ENCODE measurements at places on chromosomes 5 and 9.

DNA sequence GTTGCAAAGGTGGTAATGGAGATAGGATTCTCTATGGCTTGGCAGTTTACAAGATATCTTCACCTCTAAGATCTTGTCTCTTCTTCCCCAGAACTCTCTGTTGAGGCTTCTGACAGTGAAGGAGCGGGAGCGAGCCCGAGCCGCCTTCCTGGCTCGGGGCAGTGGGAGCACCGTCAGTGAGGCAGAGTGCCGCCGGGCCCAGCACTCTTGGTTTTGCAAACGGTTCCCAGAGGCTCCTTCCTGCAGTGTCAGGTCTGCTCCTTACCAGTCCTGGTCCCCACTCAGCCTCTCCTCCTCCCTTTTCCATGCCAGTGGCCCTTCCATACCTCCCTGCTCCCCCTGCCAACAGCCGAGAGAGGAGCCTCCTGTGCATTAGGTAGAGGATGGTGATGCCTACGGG lies 12.6 kb upstream of the DNAJB5 start:
- DNase-seq: no peak

DNA sequence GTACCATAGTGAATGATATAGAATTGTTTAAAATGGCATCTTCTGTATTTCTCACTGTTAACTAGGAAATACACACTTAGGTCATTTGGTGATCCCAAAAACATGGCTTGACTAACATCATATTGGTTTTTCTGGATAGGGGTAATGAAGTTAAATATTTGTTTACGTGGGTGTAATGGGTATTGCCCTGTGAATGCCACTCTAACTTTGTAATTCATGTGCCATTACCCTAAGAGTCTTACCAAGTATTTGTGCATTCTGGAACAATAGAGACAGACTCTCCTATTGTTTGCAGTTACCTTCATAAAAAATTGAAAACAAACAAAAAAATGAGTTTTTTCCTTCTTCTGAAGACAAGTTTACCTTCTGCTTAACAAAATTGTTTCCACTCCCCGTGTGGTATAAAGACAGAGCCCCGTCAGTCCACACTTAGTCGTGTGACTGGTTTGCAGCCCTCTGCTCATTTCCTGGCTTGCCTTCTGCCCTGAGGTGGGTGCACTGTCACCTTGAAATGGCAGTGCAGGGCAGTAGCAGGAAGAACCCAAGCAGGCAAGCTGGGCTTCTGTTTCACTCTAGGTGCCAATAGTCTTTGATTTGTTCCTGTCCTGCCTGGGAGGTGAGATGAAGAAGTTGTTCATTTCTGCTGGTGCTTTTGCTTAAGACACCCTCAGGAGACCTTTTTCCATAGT lies 9.6 kb upstream of the CATSPER3 start:
- no peak for DNase-seq

GRCh38 chr5:136197462-136198142 lies 4.6 kb upstream of the SMIM32 start:
- DNase-seq: no peak

- DNase-seq: no peak
Observed at GRCh38 chr9:87062746-87063145, 115.4 kb upstream of the GAS1 start.

DNA sequence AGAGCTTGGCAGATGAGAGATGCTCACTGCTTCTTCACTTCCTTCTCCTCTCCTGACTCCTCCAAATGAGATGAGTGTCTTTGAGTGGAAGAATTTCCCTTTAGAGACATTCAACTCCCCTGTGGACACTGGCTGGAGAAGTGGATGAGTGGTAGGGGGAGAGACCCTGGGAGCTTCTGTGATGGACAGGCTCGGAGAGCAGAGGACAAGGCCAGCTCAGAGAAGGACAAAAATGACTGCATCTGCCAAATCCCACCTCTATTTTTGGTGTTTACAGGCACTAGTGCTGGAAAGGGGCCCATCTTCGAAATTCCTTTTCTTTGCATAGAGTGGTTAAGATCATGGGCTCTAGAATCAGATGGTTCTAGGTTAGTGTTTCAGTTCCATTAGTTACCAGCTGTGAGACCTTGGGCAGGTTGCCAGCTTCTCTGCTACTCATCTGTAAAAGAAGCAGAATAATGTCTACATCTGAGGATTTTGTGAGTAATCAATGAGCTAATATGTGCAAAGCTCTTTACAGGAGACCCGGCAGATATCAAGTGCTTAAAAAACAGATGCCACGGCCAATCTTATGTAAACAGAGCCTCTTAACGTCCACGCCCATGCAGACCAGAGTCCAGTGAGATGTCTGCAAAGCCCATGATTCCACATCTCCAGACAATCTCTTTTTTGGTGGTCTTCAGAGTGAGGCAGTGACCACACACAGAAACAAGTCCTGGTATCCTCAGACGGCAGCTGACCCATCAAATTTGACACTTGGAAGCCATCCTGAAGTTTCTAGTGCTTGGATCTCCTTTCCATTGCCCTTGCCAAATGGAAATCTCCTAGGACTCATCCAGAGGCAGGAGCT lies 13.6 kb upstream of the COL27A1 start:
- DNase-seq: peak; percentile 23

GRCh38 chr5:133605323-133605722 lies 7.0 kb downstream of the FSTL4 start:
- DNase-seq: no peak

- DNase-seq: peak; percentile 36
Observed at GRCh38 chr5:14775857-14776256, 95.7 kb downstream of the ANKH start.

- no peak for DNase-seq
Observed at GRCh38 chr5:54234304-54234933, 76.0 kb downstream of the ARL15 start.

DNA sequence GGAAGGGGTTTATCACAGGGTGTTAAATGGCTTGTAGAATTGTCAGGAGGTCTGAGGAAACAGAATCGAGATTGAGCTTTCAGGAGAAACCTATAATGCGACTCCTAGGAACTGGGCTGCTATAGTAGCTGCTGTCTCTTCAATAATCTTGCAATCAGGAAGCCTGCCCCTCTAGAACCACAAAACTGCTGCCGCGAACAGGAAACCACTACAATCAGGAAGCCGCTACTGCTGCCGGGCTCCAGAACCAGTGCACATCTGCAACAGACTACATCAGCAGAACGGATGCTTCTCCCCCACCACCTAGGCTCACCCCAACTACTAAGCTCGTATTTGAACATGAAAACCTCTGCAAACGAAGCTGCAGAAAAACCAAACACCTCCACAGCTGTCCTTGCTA lies 31.6 kb downstream of the TNFSF8 start:
- DNase-seq: no peak

- DNase-seq: no peak
Observed at GRCh38 chr5:181189962-181190710, 14.9 kb downstream of the TRIM7 start.

DNA sequence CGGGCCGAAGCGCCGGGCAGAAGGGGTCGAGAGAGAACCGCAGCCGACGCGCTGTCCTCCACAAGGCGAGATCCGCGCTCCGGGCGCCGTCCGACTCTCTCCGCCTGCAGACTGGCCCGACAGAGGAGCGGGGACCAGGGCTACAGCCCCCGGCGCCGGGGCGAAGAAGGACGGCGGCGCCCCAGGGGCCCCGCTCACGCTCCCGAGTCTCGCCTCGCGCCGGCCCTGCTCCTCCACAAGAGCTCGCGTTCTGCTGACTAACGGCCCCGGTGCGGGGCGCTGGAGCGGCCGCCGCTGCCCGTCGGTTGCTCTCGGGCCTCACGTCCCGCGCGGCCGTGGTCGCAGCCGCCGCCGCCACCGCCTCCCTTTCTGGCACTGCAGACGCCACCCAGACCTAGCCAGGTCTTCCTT lies 338 bp downstream of the ABHD17B start:
- no peak for DNase-seq

DNA sequence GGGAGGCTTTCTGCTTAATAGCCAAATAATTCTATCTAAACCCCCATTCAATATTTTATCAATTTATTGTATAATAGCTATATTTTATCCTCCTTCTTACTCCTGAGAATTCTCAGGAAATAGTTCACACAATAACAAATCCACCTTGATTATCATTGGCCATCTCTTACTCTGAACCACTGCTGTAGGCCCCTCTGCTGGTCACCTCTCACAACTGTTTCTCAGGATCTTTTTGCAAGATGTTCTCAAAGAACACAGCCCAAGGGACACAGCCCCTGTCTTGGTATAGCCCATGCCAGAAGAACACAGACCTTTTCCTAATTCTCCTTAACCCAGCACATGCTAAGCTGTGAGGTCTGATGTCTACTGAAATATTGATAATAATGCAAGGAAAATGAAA lies 74.9 kb upstream of the HTR4 start:
- DNase-seq: no peak

DNA sequence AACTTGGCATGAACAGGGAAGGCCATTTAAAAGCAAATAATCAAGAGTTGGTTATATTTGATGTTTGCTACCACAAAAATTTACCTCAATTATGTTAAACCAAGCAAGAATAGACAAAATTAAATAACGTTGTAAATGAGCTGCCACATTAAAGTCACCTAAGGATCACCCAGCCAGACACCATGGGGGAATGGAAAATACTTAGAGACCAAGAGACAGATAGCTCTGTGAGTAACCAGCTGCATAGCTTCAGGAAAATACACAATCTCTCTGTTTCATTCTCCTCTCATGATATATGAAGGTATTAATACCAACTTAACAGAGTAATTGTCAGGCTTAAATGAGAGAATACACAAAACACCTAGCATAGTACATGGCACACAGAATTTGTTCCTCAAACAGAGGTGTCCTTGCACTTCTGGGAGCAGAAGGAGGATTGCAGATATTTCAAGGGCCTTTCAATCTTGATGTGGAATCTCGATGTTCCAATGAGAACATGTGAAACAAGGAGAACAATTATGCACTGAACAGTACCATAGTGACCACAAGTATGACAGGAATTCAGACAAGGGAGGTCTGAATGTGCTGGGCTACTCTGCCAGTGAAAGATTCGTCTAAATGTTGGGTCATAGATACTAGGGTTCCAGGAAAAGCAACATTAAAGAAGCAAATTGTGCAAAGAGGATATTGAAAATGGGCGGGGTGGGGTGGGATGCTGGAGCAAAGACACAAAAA lies 18.6 kb downstream of the JAKMIP2 start:
- DNase-seq: peak; percentile 1

GRCh38 chr5:116231288-116231687 lies 146.5 kb downstream of the COMMD10 start:
- no peak for DNase-seq

GRCh38 chr5:28165096-28165495 lies 1126.7 kb upstream of the CDH9 start:
- no peak for DNase-seq

- DNase-seq: no peak
Observed at GRCh38 chr5:39946356-39947045, 521.7 kb upstream of the DAB2 start.

DNA sequence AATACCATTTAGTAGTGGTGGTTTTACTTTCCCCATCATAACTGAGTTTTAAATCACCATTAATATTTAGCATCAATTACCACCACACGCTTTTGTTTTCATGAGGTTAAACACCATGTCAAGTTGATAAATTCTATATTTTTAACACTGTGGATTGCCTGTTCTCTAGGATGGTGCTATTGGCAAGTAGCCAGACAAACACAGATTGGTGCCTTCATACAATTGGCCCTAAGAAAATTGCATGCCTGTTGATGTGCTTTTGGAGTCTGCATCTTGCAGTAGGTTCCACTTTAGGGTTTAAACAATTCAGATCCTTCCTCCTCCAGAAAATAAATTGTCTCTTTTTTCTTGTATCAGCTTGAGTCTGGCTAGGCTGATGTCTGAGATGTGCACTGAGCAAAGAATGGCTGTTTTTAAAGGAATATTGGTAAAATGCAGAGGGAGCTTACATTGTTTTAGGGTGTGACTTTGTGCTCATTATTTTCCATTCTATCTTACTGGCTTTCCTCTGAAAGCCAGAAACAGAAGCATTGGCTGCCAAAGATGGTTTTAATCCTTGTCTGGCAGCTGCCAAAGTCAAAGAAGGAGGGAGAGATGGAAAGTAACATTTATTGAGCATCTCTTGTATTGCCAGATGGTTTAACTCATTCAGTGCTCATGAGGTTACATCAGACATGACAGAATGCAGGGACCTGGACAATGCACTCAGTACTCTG lies 19.6 kb upstream of the MAN2A1 start:
- no peak for DNase-seq

DNA sequence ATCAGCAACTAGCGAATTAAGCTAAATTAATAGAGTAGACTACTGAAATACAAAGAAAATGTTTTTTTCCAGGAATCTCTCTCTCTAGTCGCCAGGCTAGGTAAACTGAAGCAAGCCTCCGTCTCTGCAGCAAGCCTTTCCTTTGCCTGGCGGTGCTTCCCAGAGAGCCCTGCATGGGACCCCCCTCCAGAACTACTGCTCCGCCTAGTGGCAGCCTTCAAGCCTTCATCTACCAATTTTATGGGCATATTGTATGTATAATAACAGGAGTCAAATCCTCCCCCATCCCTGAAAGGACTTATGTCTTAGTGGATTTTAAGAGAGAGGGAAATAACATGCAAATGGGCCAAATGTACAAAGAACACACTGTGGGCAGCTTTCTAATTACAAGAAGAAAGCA lies 241.9 kb downstream of the SAXO1 start:
- DNase-seq: no peak

DNA sequence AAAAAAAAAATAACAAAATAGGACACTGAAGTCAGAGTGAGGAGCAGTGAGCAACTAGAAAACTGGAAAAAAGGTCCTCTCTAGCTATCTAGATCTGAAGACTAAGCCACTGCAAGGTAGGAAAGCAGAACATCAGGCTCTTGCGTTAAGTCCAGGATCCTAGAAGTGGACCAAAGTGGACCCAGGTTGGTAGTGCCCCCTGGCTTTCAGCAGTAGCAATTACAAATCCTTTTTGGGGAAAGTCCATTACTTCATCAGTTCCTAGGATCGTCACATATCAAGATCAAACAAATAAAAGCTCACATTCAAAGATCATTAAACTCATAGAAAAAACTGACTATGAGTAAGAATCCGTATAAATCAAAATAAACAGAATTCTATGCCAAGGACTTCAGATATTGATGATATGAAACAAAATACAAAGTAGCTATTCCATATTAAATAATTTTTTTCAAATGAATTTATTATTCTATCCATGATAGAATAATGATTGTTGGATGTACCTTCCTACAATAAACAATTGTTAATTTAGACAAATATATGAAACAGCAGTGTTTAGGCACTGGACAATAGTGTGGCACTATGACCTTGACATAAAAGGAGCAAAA lies 6.5 kb upstream of the RICTOR start:
- peak; percentile 46 for DNase-seq

DNA sequence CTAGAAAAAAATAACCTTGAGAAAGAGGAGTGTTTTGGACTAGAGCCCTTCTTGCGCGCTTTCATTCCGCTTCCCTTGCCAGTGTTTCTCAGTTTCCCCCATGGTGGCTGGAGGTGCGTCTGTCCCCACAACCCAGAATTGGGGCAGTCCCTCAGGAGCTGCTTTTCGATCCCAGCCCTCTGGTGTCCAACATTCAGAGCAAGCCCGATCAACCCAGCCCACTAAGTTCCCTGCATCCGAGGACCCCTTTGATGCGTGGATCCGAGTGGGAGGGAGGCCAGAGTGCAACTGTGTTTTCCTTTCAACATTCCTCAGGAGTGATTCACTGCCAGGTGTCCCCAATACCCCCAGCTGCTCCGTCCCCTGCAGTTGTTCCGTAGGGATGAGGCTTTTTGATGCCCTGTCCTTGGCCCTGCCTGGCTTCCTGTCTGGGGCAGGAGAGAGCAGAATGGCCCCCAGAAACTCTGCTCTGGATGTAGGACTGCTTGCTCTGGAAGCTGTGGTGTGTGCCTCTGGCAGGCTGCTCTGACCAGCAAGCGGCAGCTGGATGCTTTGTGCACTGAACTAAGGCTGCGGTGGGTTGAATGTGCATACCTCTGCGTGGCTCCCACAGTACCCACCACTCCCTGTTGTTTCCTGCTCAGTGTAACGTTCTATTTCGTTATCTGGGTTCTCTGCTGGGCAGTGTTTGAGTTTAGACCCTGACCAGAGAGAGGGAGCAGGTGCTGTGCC lies 117.5 kb downstream of the BOD1 start:
- DNase-seq: no peak

Data from foreskin fibroblast (primary cell).